Stimulated activated CD4-positive, alpha-beta T cell treated with anti-CD3 and anti-CD28 coated beads, Interleukin-4, amount 100 ng/mL, for 24 hours (primary cell): ENCODE measurements at places on chromosomes 3 and 15.

- peak; percentile 10 for DNase-seq
These were observed 17.4 kb upstream of the NPTN start for GRCh38 chr15:73650416-73651126.

DNA sequence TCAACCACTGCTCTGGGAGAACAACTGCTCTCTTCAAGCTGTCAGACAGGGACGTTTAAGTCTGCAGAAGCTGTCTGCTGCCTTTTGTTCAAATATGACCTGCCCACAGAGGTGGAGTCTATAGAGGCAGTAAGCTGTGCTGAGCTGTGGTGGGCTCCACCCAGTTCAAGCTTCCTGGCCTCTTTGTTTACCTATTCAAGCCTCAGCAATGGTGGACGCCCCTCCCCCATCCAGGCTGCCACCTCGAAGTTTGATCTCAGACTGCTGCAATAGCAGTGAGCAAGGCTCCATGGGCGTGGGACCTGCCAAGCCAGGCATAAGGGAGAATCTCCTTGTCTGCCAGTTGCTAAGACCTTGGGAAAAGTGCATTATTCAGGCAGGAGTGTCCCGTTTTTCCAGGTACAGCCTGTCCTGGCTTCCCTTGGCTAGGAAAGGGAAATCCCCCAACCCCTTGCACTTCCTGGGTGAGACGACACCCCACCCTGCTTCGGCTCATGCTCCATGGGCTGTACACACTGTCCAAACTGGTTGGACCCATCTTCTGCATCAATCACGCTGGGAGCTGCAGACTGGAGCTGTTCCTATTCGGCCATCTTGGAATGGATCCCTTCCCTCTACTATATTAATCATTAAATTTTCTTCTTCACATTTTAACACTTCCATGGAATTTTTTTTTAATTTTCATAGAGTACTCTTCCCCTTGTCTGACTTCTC is 167.0 kb upstream of the UBE2E2 start:
- no peak for DNase-seq

- no peak for DNase-seq
These were observed 6.0 kb downstream of the PRC1 start for GRCh38 chr15:90988296-90988695.

- no peak for DNase-seq
These were observed 76.1 kb downstream of the LDHAL6B start for GRCh38 chr15:59282515-59283337.

GRCh38 chr15:72288796-72289596 is 16.6 kb upstream of the PARP6 start:
- DNase-seq: no peak

GRCh38 chr3:94234177-94234788 is 171.4 kb downstream of the NSUN3 start:
- no peak for DNase-seq

DNA sequence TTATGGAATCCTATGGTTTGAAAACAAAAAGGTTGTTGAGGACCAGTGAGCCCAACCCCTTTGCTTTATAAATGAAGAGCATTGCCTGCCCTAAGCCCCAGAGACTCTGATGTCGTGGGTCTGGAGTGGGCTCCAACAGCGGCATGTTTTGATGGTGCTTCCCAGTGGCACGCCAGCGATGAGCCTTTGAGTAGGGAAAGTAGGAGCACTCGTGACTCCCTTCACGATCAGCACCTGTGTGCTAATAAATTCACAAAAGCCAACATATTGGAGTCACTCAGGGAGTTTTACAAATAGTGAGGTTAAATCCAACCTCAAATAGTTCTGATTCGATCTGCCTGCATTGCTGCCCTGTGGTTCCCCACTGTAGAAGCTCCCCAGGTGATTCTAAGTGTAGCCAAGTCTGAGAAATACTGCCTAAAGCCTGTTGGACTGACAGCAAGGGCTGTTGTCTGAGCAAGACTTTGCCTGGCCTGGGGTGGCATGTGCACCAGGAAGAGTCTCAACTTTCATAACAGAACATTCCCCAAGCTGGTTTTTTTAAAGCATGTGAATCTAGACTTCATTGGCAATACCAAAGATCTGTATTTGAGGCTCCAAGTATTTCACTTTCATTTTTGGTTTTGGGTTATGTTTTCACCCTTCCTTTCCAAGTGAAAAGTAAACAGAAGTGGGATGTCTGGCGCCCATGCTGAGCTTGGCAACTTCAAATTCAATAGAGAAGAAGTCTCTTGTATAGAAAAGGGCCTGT is 9.9 kb downstream of the CCR5 start:
- DNase-seq: no peak

DNA sequence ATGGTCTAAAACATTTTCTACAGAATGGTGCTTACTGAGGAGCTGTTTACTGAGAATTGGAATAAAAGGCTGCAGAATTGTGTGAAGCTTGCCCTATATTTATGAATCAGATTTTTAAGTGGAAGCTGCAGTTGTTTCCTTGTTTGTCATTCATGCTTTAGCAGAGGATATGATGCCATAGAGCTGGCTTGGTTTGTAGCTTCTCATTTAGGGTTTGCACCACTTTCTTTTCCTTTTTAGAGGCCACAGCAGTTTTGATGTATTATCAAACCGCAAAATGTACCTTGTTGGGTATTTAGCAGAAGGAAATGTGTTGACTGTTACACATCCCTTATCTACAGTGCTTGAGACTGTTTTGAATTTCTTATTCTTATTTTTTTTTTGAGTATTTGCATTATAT is 66.2 kb downstream of the RASA2 start:
- DNase-seq: peak; percentile 20

- no peak for DNase-seq
These were observed 14.1 kb downstream of the LACTB start for GRCh38 chr15:63135804-63136203.

- DNase-seq: no peak
These were observed 41.4 kb downstream of the NFKBIZ start for GRCh38 chr3:101890716-101891115.

DNA sequence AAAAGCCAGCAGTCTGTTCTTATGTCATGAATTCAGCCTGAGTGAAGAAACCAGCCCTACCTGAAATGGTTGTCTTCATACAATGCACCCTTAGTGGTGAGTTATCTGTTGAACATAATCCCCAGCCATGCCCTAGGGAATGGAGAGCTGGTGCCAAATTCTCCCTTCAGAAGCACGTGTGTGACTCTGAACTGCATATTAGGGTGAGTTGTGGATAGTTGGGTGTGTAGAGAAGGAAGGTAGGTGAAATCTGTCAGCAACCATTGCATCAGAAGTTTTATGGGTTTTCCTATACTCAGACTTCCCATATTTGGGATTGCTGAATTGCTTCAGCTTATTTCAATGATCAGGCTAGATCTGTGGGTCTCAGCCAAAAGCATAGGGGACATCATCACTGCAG is 46.5 kb upstream of the TP63 start:
- DNase-seq: no peak

DNA sequence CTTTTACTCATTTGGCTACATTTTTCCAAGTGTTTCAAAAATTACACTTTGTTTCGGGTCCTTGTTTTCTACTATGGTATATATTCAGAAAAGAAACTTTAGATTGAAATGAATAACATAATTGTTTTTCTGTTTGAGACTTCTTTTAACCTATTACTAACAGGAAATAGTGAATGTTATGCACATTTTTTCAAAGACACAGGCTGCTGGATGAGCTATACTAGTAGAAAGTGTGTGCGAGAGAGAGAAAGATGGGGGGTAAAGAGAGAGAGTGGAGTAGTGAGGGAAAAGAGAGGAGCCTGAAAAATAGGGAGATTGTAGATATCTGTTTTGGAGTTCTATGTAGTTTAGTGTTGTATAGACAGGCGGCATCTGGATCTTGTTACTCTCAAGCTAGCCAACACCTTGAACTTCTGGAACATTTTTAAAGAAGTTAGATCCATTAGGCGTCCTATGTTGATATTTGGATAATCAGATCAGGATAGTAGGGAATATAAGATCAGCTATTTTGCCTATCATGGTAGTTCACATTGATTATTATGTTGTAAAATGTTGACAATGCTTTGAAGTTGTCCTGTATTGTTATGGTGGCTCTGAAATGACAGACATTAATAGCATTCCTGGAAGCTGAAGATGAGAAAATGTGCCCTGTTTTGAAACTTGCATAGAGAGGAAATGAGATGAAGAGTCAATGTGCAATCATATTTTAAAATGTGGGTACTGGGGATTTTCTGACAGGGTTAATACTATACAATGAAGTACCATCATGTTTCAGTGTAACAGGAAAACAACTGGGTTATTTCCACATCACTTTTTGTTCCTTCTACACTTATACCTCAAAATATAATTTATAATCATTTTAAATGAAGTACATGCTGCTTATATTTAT is 2.6 kb downstream of the RBMS3 start:
- DNase-seq: no peak

DNA sequence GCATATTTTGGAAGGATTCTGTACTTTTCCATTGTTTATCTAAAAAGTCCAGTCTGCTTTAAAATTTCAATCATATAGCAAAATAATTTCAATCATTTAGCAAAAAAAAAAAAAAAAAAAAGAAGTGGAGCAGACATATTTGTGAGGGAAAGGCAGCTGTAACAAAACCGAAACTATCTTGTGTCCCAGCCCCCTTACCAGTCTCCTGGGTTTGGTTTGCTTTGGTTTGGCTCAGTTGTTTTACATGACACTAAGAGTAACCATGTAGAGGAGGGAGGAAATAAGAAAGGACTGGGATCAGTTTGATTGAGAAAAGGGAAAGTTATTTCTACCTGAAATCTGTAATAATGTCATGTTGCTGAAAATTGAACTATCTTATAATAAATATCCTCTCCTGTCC is 158.8 kb upstream of the GADL1 start:
- DNase-seq: no peak

- no peak for DNase-seq
These were observed 6.0 kb downstream of the KCNMB3 start for GRCh38 chr3:179244878-179245277.
